Anterior cingulate cortex (tissue), 58 donors: ENCODE measurements at places on chromosomes 13 and 19.
A peak's percentile ranks its signal among the peaks of the same experiment; 100 is the strongest.

GRCh38 chr19:18657590-18658365, 20.9 kb downstream of the KLHL26 start:
- DNase-seq = peak; percentile 33

DNA sequence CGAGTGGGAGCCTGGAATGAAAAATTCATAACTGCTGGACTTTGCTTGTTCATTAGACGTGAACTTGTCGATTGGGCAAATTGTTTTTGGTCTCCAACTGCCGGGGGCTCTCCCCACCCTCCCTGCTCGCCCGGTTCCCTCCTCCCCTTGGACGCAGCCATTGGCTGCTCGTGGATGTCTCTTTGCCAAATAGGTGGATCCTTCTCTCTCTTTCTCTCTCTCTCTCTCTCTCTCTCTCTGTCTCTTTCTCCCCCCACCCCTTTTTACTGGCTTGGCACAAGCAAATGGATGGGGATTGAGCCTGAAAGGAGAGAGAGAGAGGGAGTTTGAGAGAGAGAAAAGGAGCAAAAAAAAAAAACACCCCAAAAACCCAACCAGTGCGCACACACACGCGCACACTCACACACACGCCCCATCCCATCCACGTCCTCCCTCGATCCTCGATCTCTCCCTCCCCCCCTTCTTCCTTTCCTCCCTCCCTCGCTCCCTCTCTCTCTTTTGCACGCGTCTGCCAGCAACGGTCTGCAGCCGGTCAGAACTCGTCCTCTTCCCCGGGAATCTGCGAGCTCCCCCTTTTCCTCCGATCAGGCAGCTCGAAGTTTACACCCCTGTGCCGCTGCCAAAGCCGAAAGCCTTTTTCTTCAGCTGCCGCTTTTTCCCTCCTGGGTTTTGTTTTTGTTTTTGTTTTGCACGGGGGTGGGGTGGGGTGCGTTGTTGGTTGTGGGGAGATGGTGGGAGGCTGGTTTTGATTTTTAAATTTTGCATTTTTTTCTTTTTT, 27.8 kb downstream of the NFIX start:
- peak; percentile 85 for DNase-seq

DNA sequence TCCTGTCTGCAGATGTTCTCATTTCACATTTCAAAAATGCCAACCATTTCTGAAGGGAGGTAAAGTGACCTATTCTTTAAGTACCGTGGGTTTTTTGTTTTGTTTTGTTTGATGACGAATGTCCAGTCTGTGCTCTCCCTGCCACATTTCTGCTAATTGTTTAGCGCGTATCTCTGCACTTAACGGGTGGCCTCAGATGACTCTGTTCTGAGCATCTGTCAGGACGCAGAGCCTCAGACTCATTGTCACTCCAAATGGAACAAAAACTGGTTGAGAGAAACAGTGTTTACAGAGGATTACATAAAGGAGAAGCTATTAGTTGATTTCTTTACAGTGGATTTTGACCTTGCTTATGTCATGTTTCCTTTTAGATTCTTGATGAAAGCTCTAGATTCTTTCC, 23.7 kb downstream of the TPP2 start:
- no peak for DNase-seq

GRCh38 chr13:44337581-44337980, 36.0 kb upstream of the SERP2 start:
- no peak for DNase-seq

GRCh38 chr13:47310401-47310800, 413.5 kb upstream of the HTR2A start:
- DNase-seq = no peak

GRCh38 chr13:25175026-25175425, 2.9 kb upstream of the AMER2 start:
- DNase-seq = no peak

DNA sequence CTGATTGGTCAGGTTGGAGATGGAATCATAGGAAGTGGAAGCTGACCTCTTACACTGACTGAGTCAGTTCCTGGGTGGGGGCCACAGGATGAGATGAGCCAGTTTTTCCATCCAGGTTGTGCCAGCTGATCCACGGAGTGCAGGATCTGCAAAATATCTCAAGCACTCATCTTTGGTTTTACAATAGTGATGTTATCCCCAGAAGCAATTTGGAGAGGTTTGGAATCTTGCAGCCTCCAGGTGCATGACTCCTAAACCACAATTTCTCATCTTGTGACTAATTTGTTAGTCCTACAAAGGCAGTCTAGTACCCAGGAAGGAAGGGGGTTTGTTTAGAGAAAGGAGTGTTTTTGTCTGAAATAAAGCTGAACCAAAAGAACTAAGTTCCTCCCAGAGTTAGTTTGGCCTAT, 212.8 kb downstream of the SLITRK6 start:
- no peak for DNase-seq

- no peak for DNase-seq
These were observed 41.8 kb downstream of the GSX1 start for GRCh38 chr13:27834095-27834494.

DNA sequence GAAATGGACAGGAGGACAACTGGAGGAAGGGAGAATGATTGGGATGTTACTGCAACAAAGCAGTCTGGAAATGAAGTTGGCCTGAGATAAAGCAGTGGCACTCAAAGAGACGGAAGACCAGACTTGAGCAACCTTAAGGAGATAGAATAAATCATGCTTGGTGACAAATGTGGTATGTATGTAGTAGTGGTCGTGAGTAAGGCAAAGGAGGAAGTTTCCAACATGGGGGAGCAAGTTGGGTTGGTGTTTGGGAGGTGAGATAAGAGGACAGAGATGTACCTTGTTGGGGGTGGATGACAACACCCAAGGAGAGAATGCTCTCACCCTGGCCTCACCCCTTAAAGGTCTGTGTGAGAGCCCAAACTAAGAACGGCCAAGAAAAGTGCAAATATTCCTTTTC, 420.5 kb downstream of the DIAPH3 start:
- DNase-seq = no peak

DNA sequence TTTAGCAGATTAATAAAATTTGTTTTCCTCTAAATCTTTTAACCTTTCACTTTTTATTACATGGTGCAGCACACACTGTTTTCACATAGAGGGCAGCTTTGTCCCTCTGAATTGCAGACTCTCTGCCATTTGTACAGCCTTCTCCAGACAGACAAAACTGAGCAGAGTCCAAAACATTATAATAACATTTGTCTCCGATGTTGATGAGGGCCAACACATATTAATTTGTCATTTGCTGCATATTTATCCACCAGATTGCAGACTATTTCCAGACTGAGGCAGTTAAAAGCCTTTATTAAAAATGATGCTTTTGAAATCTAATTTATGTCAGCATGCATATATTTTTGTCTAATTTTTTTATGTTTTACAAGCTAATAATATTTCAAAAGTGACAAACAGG, 1251.9 kb upstream of the SLC10A2 start:
- no peak for DNase-seq

- DNase-seq = no peak
These were observed 442.1 kb downstream of the PCDH20 start for GRCh38 chr13:60973529-60973928.

GRCh38 chr13:66225072-66225471, 1005.1 kb downstream of the PCDH9 start:
- DNase-seq = no peak

- DNase-seq = no peak
These were observed 82.8 kb downstream of the CRYL1 start for GRCh38 chr13:20442798-20443381.
